ENCODE measurements at places on chromosomes 7 and 10.

GRCh38 chr10:35353805-35354204, 17.5 kb downstream of the CCNY start:
- DNase-seq: no peak

GRCh38 chr7:151736403-151736909, 140.5 kb downstream of the PRKAG2 start:
- no peak for DNase-seq

DNA sequence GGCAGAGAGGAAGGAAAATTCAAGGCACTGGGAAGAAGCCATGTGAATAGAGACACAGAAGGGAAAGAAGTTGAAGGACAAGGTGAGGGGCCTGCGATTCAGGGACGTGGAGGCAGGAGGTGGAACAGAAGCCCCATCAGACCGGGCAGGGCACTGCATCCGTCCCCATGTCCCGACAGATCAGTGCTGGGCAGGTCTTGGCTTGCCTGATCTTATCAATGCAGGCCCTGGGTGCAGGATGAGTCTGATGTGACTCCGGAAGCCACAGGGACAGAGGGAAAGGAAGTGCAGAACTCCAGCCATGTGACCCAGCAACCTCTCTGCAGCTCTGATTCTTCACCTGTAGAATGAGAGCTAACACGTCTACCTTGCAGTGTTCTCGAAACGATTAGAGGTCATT, 136.2 kb upstream of the CTBP2 start:
- DNase-seq: no peak

DNA sequence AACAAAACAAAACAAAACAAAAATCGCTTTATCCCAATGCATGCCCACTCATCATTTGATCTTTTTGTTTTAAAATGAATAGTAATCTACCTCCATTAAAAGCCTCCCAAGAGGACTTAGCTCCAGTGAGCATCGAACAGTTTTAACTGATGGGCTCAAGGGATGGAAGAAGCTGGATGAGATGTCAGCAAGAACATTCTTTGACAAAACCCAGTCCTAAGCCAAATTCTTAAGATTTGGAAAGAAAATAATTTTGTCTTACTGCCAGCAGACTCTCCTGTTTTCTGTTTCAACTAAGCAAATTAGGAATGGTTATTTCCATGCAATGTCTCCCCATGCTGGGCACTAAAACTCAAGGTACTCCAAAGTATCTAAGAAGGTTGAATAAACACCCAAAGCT, 127.3 kb downstream of the RNLS start:
- DNase-seq: no peak

GRCh38 chr10:34489973-34490745, 324.9 kb downstream of the PARD3 start:
- no peak for DNase-seq

DNA sequence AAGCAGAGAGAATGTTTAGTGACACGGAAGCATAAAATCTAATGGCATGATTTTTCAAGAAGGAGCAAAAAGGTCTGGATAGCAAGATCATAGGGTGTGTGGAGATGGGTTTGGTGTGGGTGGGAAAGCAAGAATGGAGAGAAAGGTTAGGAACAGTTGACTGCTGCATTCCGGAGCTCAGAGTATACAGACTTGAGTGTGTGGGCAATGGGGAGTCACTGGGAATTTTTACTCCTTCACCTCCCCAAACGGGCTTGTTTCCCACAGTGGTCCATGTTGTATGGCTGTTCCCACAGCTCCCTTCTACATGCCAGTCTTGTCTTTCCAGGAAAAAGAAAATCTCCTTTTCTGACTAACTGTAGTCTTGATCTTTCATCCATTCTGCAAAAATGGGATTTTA, 122.1 kb downstream of the CDK6 start:
- no peak for DNase-seq

- DNase-seq: no peak
Observed at GRCh38 chr7:122688400-122688998, 10.4 kb downstream of the RNF133 start.

DNA sequence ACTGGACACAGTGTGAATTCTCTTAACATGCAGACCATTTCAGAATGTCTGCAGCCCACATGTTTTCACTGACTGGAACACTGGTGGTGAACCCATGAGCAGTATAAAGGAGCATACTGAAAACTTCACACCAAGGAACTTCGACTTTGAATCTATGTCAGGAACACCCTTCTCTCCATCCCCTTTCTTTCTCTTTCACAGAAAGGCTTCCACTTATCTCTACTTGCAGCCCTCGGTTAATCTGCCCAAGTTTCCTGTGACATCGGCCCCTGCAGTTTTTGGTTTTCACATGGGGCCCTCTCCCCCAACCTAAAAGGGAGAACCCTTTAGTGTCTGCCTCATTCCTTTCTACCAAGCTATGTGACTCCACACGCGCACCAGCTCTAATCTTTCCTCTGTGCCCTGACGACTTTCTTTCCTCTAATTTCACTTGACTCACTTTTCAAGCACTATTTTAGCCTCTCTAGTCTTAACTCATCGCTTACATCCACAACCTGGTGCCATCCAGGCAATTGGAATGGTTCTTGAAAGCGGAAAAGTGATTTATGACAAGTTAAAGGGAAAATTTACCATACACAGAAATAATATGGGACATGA, 70.1 kb downstream of the RELN start:
- no peak for DNase-seq

- DNase-seq: no peak
Observed at GRCh38 chr7:114765331-114766040, 156.4 kb upstream of the MDFIC start.

DNA sequence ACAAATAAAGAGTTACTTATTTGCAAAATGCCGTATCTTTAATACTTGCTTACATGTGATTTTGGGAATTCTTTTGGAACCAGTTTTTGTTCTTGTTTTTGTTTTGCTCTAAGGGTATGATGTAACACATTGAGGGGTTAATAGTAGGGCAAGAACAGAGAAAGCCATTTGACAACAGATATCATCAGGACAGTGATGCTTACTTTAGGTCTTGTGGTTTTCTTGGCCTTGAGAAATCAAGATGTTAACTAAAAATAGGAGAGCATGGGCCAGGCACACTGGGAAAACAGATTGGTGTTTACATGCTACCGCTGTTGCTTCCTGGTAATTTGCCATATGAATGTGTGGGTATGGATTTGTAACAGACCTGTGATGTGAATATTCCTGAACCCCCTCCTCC, 3.7 kb downstream of the SAMD8 start:
- no peak for DNase-seq

GRCh38 chr10:52256832-52257691, 57.0 kb upstream of the DKK1 start:
- no peak for DNase-seq

DNA sequence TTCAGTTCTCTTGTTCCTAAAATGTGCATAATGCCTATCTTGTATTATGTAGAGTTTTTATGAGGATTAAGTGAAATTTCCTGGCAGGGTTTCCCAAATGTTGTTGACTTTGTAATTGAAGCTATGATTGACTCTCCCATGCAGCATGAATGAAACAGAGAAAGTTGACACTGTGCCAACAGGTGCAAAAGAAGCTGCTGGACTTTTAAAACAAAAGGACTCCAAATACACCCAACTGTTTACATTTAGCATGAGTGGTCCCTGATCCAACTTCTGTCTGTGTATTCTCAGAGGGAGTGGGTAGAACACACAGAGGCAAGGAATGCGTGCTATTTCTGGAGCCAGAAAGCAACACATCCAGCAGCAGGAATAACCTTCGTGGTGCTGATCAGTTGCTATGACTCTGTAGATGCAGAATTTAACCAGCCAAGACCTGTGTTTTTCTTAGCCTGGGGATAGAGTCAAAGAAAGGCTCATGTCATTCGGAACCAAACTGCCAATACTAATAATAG, 14.4 kb upstream of the RBM20 start:
- no peak for DNase-seq

GRCh38 chr7:1943326-1943725, 273.2 kb downstream of the ELFN1 start:
- DNase-seq: no peak

DNA sequence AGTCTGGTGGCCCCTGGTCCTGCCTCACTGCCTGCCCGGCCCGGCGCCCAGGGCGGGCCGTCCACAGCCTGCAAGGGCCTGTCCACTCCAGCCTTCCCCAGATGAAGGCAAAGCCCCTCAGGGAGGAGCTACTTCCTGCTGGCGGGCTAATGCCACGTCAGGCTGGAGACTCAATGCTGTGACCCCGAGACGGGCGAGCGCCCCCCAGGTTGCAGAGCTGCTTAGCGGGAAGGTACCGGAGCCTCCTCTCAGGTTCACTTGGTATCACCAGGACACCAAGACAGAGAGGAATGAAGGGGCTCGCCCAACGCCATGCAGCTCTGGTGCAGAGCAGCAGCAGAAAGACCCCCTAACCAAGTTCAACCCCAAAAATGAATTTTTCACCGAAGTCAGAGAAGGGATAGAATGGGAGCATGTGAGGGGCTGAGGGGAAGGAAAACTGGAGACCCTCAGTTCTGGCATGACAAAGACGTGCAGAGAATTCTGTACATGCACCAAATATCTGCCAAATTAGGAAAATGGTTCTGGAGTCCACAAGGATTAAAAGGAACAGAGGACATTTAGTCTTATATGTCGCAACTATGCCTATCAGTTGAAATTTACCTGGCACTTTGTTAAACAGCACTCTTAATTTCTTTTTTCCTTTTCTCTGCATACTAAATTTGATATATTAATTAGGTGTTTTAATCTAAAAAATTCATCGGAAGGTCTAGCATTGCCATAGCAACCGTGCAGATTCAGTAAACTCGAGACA, 2.8 kb downstream of the STK32C start:
- DNase-seq: no peak

- DNase-seq: no peak
Observed at GRCh38 chr10:114431414-114432135, 27.3 kb upstream of the AFAP1L2 start.

DNA sequence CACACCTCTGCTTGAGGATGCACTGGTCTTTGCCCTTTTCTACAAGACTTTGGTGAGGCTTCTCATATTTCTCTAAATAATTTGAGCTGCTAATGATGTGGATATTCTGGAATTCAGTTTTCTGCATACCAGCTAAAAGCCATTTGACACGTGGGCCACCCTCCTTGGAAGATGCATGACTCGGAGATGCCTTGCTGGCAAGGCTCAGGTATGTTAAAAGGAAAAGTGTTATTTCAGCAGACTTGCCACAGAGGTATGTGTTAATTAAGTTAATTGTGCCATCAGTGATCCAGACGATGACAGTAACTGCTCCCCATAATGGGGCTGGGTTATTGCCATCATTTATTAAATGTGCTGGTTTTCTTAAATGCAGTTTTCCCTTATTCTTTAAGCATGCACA, 8.8 kb upstream of the GFRA1 start:
- no peak for DNase-seq

GRCh38 chr10:77498210-77498609, 139.4 kb downstream of the KCNMA1 start:
- no peak for DNase-seq

DNA sequence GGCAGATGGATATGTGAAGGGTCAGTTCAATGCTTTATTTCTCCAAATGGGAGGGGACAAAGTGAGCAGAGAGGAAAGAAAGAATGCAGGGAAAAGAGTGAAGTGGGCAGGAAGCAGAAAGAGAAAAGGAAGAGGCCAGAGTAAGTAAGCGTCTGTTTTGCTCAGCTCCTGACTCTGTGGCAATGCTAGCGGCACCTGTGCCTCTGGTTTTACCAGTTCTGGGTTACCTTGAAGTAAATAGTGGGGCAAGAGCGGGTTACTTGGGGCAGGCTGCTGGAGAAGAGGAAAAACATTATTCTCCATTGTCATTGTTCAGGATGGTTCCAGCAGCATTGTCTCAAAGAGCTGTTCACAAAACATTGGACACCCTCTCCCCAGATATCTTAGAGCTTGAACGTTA, 1.9 kb downstream of the TAS2R40 start:
- DNase-seq: no peak

DNA sequence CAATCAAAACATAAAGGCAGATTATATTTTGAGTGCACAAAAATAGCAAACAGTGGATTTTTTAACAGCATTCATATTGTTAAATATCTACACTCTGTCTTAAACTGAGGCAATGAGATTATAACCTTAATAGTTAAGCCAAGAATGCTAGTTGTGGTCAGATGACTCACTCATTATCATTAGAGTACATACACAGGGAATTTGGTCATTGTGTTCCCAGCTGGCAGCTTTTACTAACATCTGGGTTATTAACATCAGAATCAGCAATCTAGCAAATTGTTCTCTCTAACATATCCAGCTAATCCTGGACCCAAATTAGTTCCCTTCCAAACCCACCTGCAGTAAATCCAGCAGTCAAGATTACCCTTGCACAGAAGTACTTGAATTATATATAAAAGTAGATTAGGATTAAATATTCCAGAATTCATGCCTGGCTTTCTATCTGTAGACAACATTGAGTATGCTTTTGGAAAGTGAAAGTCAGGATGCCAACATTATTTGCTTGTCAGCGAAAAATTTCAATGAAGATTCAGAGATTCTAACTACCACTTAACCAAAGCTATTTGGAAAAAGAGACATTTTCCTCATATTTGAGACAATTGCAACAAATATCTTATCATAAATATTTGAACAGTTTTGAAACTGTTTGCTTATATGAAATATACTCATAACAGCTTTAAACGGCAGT, 1035.6 kb upstream of the PHF14 start:
- no peak for DNase-seq

GRCh38 chr7:70795948-70796347, 336.0 kb upstream of the GALNT17 start:
- DNase-seq: no peak

DNA sequence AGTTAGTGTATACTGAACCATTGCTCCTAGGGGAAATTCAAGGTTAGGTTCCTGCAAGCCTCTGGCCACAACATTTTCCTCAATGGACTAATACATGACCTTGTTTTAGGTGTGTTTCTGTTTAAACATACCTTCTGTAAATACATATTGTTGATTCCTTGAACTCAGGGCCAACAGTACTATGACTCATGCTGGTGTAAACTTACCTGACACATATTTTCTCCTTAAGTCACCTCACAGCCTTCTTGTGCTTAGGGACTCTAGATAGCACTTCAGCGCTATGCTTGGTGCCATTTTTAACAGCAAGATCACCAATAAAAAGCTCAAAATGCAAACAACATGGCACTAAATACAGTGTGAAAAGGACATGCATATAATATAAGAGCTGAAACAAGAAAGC, 176.4 kb downstream of the TAX1BP1 start:
- no peak for DNase-seq

GRCh38 chr7:151379534-151380198, 30.2 kb downstream of the WDR86 start:
- DNase-seq: no peak

- DNase-seq: no peak
Observed at GRCh38 chr7:6200971-6201370, 71.5 kb downstream of the CYTH3 start.

Data from HL-60 (cell line).